ENCODE measurements at places on chromosomes 13 and 19.

- DNase-seq: no peak
Measured at GRCh38 chr13:100184095-100184494, 95.2 kb downstream of the PCCA start.

DNA sequence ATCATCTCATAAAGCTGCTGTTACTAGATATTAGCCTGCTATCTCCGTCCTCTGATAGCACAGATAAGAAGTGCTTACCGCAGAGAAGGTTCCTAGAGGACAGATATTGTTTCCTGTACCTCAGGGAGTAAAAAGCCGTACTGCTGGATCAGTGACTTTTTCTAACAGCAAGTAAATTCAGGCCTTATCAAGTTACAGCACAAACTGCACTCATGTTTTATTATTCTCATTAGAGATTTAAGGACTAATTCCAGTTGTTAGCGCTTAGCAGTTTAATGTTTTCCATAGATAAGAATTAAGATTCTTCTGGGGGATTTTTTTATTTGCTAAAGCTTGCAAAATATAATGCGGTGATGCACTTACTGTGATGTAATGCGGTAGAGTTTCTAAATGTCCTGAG, 119.0 kb upstream of the OBI1 start:
- DNase-seq: no peak

DNA sequence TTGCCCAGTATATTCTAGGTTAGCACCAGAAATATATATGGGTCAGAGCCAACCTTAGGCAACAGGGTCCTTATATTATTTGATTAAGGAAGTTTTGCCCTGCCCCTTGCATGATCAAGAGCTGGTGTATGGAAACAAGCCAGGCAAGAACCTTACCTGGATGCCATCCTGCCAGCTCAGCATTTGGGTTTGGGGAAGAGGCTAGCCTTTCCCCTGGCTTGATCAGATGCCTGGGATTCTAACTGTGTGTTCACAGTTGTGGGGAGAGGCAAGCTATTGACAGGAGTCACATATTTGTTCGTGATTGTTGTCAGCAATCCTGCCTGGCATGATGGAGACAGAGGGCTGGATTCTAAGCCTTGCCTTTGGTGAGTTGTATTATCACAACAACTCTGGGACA, 260.0 kb upstream of the DACH1 start:
- DNase-seq: no peak

DNA sequence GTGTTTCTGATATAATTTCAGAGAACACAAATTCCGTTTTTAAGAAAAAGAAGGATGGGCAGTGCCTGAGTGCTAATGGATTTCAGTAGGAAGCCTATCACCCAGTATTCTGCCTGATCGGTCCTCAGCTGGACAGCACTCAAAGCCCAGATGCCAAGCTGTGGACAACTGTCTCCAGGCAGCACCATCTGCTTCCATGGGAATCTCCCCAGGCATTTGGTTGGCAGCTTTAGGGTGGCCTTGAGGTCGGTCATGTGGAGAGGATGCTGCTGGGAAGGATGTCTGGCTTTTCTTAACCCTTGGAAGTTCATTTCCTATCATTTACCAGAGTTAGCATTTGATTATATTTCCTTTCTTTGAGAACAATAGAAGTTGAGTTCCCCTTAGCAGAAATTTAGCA, 311.7 kb downstream of the TBC1D4 start:
- DNase-seq: no peak

GRCh38 chr13:61286148-61286745, 129.4 kb downstream of the PCDH20 start:
- DNase-seq: no peak

GRCh38 chr13:112605531-112605990, 17.6 kb upstream of the TUBGCP3 start:
- DNase-seq: no peak

DNA sequence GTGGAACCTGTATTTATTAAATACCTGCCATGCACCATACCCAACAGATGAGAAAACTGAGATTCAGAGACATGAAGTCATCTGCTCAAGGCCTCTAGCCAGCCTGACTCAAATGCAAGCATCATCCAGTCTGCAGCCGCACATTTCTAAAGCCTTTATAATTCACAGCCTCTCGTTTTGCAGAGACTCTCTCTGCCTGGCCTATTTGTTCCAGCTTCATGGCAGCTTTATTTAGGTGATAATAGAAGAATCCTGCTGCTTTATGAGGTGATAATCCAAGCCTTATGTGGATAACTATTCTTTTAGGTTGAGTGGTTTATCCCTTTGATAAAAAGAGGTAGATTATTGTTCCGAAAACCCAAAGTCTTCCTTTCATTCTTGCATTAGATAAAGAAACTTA, 58.4 kb downstream of the OXGR1 start:
- DNase-seq: no peak

DNA sequence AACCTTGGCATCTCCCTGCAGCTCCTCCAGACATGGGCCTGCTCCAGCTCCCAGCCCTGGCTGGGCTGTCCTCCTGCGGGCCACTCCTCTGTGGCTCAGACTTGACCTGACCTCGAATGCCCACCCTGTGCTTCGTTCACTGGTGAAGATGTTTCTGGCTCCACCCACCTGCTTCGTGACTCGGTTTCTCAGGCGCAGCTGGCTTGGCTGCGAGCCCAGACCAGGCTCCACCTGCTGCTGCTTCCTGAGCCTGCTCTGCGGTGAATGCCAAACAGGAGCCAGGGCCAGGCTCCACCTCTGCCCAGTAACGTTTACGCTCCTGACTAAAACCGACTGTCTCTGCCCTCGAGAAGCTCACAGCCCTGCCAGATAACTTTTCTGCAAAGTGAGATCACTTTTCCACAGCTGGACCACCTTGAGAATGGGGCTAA, 8.9 kb upstream of the RSPH6A start:
- DNase-seq: no peak

- no peak for DNase-seq
Measured at GRCh38 chr13:111329641-111330040, 9.2 kb downstream of the TEX29 start.

DNA sequence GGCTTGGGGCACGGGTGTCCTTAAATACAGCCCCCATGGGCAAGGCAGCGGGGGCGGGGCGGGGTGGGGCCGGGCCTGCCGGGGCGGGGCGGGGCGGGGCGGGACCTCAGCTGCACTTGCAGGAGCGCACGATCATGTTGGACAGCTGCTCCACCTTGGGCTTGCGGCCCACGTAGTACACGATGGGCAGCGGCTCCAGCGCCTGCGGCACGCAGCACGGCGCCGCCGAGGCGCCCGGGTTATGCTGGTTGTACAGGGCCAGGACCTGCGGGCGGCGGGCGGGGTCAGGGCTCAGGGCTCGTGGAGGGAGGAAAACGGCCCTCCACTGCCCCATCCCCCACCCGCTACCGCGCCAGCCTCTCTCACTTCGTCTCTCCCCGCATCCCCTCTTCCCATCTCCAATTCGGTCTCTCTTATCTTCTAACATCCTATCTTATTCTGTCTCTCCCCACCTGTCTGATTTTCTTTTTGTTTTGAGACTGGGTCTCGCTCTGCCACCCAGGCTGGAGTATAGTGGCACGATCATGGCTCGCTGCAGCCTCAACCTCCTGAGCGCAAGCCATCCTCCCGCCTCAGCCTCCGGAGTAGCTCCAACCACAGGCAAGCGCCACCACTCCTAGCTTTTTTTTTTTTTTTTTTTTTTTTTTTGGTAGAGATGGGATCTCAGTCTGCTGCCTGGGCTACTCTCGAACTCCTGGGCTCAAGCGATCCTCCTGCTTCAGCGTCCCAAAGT, 21.1 kb downstream of the CCDC97 start:
- no peak for DNase-seq

DNA sequence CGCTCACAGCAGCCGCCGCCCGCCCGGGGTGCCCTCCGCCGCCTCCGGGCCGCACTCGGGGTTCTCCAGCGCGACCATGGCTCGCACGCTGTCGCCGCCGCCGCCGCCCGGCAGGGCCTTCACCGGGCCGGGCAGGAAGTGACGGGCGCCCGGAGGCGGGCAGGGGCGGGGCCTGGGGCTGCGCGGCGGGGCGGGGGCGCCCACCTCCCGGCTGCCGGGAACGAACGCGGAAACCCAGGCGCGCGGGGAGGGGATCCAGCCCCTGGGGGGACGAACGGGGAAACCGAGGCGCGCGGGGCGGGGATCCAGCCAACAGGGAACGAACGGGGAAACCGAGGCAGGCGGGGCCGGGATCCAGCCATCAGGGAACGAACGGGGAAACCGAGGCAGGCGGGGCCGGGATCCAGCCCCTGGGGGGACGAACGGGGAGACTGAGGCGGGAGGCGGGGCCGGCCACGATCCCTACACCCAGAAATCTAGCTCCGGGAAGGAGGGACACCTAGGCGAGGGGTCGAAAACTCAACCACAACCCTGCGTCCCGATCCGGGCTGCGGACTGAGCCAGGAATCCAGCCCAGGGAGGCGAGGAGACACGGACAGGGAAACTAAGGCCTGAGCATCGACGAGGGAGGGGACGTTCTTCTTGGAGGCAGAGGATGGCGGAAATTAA, at the start of gene R3HDM4:
Gene R3HDM4 (minus strand): TSS at position 140 of the 669 bp plus-strand sequence. CDS start 62 bp downstream, at position 78.
- DNase-seq: no peak

DNA sequence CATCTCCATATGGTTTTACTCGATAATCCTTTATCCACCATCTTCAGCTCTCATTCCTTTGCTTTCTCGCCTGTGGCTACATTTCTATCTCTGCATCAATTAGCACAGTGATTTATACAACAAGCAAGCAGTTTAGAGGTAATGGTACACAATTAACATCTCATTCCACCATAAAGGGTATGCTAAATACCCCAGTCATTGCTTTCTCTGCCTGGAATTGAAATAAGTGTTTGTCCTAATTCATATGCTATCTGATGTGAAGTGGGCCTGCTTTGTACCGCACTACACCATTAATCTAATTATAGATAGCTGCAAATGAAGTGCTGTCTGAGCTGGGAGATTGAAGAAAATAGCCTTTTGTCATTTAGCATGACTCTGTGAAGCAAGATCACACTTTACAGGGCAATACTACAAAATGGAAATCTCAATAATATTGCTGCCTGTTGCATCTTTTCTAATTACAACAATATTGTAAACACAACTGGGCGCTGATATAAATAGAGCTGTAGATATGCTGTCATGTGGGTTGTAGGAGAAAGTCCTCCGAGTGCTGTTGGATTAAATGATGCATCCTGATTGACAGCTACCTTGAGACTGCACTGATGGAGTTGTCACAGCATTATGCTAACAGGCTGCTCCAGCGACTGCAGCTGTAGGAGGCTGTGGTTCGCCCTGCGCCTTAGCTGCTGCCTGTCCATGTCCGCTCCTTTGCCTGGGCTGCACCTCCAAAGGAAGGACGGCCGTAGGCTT, 78.2 kb downstream of the GGACT start:
- no peak for DNase-seq

GRCh38 chr19:937259-937694, 11.4 kb downstream of the ARID3A start:
- no peak for DNase-seq

- DNase-seq: no peak
Measured at GRCh38 chr13:40063703-40064102, 408.2 kb downstream of the COG6 start.

GRCh38 chr13:97194479-97194878, 27.7 kb upstream of the MBNL2 start:
- no peak for DNase-seq

DNA sequence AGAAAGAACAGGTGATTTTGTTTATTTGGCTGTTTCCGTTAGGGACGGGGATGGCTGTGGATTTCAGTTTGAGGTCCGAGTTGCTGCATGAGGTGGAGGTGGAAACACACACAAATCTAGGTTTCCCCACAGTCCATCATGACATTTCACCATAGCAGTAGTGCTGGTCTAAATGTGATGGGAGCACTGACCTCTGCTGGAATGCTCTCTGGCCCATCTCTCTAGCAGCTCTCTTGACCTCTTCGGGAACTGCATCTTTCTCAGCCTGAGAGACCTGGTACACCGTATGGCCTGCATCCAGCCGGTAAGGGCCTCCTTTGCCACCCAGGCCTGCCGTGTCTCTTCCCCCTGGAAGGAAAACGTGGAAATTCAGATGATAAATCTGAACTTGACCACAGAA, 154.0 kb downstream of the RGCC start:
- no peak for DNase-seq

GRCh38 chr13:71240911-71241310, 626.1 kb downstream of the DACH1 start:
- DNase-seq: no peak

DNA sequence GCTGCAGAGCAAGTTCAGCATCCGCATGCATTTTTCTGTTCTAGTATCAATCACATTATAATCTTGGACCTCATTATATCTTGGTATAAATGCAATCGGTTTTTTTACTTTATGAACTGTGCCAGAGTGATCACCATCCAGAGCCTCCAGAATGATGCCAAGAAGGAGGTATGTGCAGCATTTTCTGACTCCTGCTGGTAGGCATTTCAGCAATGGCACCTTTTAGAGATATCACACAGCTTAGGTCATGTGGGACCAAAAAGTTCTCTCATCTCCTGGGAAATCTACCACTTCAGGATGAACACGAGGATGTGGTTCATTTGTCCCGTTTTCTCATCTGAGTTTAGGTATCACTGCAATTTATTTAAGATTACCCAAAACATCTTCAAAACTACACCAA, 220.4 kb downstream of the VWA8 start:
- DNase-seq: no peak

DNA sequence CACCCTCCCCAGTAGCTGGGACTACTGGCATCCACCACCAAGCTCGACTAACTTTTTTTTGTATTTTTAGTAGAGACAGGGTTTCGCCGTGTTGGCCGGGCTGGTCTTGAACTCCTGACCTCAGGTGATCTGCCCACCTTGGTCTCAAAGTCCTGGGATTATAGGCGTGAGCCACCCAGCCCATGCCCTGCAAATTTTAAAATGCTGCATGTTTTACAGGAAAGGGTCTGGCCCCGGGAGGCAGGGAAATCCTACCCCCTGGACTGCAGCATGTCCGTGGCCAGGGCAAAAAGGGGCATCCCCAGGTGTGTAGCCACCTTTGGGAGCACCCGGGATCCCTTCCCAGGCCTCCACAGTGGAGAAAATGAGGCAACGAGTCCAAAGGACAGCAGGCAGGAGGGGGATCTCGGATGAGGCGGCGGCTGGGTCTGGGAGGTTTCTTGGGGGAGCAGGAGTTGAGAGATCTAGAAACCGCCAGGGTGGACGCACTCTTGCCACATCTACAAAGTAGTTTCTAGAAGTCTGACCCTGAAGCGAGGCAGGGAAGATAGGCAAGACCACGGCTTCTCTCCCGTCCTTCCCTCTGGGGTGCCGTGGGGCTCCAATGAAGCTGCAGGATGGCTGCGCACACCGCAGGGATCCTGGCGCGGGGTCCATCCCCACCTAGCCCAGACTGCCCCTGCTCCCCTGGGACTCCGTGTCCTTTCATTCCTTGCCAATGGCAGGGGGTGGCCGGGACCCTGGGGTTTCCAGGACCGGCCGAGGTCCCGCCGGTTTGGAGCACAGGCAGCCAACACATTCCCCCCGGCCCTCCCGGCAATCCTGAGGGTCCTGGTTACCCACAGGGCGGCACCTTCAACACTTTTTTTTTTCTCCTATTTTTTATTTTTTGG, 21.3 kb upstream of the ZBTB7A start:
- no peak for DNase-seq

DNA sequence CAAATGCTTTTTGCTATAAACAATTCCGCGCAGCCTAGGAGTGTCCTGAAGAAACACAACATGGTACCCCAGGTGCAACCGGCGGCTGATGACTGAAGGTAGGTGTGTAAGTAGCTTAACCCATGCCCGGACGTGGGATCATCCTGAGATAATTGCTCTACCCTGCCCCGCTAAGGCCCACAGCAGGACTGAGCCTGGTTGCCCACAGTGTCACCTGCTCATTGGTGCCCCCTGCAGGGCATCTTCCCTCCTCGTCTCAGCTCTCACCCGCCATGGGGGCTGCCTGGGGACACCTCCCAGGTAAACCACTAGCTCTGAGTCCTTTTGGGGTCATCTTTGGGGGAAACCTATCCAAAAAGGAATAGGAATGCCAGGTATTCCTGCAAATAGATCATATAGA, 22.3 kb downstream of the TMEM161A start:
- DNase-seq: no peak

GRCh38 chr13:102117175-102117831, 284.5 kb downstream of the FGF14 start:
- no peak for DNase-seq

Data from NCI-H187 treated with DMSO at 0.1 percent for 48 hours (cell line).